ENCODE measurements at places on chromosomes 3 and 15. TPM values are rescaled to one million over a fixed set of nuclear protein-coding genes. Genes with fewer than 3 reads are reported as not detected.

The TUSC7 gene
- polyA plus RNA-seq = not detected

- DNase-seq = no peak
These were observed 4.5 kb downstream of the DNAJC13 start for GRCh38 chr3:132421832-132422231.

DNA sequence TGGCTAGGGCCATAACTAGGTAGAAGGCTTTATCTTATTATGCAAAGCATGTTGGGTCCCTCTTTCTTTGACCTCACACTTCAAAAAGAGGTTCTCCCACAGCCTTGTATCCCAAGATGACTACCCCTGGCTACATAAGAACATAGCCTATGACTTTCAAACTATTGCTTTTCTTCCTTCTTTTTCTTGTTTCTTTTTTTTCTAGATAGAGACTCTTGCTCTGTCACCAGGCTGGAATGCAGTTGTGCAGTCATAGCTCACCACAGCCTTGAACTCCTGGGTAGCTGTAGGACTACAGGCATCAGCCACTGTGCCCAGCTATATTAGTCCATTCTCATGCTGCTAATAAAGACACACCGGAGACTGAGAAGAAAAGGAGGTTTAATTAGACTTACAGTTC is 47.2 kb downstream of the DIPK2A start:
- no peak for DNase-seq

DNA sequence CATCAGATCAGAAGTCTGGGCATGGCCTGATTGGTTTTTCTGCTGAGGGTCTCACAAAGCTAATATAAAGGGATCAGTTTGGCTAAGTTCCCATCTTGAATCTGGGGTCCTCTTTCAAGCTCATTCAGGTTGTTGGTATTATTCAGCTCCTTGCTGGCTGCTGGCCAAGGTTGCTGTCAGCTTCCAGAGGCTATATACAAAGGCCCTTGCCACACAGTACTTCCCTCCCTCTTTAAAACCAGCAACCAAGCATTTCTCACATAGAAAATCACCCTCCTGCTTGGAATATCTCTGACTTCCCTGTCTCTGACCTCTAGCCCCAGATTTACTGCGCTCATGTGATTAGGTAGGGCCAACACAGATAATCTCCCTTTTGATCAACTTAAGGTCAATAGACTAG is 442.9 kb downstream of the ERC2 start:
- no peak for DNase-seq

The CCDC66 gene
- polyA plus RNA-seq = 9.1 TPM

- DNase-seq = no peak
These were observed 11.3 kb downstream of the TMEM266 start for GRCh38 chr15:76070921-76071635.

The MESD gene
- 13.2 TPM for polyA plus RNA-seq

The OR5K2 gene
- not detected for polyA plus RNA-seq

GRCh38 chr3:13812034-13812471 is 67.8 kb downstream of the WNT7A start:
- DNase-seq = no peak

DNA sequence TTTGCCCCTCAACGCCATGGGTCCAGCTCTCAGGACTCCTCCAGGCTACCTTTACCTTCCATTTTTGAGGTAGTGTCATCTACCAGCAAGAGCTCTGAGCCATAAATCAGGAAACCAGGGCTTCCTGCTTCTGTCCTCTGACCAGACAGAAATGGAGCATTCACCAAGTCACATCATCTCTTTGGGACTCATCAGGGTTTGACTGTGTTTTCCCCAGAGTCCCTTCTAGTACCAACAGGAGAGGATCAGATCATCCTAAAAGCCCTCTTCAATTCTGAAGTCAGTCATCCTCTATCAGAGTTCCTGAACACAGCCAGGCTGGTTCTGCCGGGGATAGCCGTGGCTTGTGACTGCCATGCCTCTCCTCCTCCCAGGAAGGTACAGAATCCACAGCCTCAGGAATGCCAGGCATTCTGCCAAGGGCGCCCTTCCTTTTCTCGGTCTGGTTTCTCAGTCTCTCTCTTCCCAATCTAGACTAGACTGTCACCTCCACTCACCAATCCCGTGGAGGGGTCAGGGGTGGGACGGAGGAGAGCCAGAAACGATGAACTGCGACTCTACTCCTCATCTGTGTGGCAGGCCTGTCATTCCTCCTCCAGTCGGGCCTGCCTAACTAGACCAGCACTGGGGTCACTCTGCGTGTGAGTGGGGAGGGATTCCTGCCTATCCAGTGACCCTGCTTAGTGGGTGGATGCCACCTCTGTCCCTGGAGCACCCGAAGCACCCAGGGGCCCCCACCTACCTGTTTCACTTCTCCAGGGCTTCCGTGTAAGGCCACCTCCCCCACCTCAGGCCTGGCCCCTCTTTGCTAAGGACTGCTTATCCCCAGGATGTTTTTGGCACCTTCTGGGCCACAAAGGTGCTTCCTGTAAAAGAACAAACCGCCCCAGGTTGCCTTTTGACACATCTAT is 30.9 kb downstream of the CCNL1 start:
- DNase-seq = no peak

- DNase-seq = no peak
These were observed 421.8 kb upstream of the TBL1XR1 start for GRCh38 chr3:177618873-177619733.

DNA sequence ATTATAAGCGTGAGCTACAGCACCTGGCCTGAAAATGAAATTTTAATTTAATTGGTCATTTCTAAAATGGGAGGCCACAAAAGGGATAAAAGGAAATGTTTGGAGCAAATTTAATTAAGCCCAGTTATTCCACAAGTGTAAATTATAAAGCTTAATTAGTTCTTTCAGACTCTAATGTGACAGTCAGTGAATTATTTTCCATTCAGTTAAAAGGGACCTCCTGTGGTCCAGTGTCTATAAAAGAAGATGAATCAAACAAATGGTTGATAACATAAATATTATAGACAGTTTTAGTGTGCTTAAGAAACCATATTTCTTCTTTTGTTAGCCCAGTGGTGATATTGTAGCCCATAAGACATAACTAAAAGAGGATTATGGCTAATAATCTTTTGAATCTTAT is 66.4 kb downstream of the CNOT10 start:
- DNase-seq = no peak

DNA sequence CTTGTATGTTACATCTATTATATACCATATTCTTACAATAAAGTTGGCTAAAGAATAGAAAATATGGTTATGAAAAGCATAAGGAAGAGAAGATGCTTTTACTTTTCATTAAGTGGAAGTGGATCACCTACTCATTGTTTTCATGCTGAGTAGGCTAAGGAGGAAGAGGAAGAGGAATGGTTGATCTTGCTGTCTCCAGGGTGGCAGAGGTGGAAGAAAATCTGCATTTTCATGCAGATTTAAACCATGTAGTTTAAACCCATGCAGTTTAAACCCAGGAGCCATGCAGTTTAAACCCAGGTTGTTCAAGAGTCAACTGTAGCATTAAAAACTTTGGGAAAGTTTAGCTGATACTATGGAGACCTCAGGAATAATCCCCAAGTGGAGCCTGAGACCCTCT is 214.8 kb upstream of the NAALADL2 start:
- DNase-seq = no peak

GRCh38 chr3:183188895-183189462 is 26.4 kb upstream of the LAMP3 start:
- peak; percentile 66 for DNase-seq

GRCh38 chr15:63506537-63507035 is 2.2 kb downstream of the USP3 start:
- DNase-seq = no peak

- DNase-seq = no peak
These were observed 460.0 kb upstream of the TBL1XR1 start for GRCh38 chr3:177657243-177657642.

DNA sequence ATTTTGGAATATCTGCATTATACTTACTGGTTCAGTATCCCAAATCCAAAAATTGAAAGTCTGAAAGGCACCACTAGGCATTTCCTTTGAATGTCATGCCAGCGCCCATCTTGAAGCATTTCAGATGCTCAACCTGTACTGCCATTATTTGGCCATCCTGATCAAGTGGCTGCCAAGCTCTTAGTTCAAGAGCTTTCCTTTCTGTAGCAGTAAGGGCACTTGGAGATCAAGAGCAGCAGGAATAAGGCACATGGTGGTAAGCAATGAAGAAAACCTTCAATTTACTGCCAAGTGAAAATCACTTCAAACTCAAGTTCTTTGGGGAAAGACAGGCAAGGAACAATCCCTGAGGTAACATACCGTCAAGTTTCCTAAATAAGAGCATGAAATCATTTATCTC is 10.0 kb downstream of the RHOA start:
- no peak for DNase-seq

- DNase-seq = no peak
These were observed 28.8 kb upstream of the RFX7 start for GRCh38 chr15:56272454-56272853.

DNA sequence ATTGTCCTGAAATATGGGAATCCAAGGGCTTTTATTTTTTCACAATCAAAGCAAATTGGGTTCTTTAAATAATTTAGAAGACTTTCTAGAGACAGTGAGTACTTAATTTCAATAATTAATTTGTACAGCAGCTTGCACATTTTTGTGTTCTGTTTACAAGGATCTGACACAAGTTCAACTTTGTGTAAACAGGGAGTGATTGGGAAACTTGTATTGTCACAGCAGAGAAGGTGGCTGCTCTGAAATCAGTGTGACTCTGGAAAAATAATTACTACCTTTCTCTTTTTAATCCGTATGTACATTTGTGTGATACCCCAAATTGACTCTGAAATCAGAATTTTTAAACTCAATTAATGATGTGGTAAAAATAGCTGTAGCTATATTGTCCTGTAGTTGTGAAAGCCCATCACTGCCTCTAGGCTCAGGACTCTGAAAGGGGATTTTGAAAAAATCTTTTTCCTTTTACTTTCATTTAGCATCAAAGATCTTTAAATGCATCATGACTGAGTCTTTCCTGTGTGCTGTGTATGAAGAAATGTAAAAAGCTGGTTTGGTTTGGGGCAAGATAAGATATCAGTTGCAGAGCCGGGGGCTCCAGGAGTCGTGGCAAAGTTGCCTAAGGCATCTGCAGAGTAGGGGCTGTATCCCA is 45.1 kb downstream of the MFSD1 start:
- DNase-seq = no peak

DNA sequence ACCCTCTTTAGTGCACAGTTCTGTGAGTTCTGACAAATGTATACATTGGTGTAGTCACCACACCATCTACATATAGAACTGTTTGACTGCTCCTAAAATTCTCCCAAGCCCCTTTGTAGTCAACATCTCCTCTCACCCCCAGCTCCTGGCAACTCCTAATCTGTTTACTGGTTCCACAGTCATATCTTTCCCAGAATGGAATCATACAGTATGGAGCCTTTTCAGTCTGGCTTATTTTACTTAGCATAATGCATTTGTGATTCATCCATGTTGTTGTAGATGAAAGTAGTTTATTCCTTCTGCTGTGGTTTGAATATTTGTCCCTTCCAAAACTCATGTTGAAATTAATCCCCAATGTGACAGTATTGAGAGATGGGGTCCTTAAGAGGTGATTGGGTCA is 41.6 kb upstream of the CCDC174 start:
- no peak for DNase-seq

- DNase-seq = no peak
These were observed 9.1 kb upstream of the CCR3 start for GRCh38 chr3:46233194-46233593.

GRCh38 chr15:98296653-98297052 is 336.1 kb downstream of the ARRDC4 start:
- DNase-seq = no peak

The MRAS gene
- 184 TPM for polyA plus RNA-seq

The ARL14 gene
- 0.07 TPM for polyA plus RNA-seq

DNA sequence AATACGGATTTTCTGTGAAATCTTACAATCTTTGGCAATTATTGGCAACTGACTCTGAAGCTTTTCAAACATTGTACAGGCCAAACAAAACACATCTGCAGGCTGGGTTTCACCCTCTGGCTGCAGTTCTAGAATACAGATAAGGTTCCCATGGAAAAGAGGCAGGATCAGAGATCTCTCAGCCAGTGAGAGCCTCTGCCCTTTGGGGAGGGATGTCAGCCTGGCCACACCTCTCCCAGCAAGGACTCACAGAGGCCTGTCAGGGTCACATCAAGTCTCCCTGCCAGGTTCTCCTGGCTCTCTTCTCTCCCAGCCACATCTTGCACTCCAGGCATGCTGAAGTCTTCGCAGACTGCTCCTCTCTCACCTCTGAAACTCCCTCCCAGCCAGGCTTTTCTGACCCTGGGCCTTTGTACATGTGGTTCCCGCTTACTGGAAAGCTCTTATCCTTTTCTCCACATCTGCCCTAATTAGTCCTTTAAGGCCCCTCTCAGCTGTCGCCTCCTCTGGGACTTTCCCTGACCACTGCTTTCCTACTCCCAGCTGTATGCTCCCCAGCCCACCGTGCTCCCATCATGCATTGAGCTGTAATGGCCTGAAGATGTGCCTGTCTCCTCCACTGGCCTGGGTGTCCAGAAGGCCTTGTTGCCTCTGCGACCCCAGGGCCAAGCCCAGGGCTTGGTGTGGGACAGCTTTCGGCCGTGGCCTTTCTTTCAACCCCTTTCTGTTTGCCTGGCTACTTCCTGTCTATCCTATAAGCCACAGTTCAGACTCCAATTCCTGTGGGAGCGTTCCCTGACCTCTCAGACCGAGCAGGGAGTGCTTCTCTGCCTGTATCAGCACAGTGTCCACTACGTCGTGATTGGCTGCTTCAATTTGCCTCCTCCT is 4.3 kb downstream of the RBP1 start:
- peak; percentile 95 for DNase-seq

The GATA2 gene
- polyA plus RNA-seq = 14.3 TPM

- DNase-seq = no peak
These were observed 154.9 kb downstream of the KLHL25 start for GRCh38 chr15:85639752-85640381.

GRCh38 chr15:70063980-70064379 is 33.7 kb downstream of the TLE3 start:
- DNase-seq = no peak

The PLAAT1 gene
- polyA plus RNA-seq = 12.4 TPM

DNA sequence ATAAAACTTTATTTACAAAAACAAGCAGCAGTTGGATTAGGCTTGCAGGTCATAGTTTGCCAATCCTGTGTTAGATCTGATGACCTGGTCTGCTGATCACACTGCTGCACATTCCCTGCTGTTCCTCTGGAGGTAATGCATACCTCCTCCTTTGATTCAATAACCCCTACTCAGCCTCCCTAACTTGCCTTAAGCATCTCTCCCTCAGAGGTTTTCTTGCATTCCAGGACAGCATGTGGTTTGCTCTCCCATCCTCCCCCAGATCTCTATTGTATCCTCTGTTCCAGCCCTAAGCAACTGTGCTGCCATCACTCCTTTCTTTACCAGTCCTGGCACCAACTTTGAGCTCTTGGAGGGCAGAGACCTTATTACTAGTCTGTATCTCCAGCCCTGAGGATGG is 63.4 kb downstream of the CACNA2D3 start:
- no peak for DNase-seq

GRCh38 chr15:43347114-43347513 is 16.7 kb upstream of the LCMT2 start:
- no peak for DNase-seq

GRCh38 chr3:159829539-159830227 is 159.0 kb upstream of the IL12A start:
- DNase-seq = no peak

The STIMATE gene
- 4.3 TPM for polyA plus RNA-seq

The ACP3 gene
- polyA plus RNA-seq = 0.41 TPM

Measured in right cardiac atrium (tissue), 5 donors.